Activated gamma-delta T cell treated with anti-CD3 and anti-CD28 coated beads, Interleukin-2, amount 50 U/mL, for 16 hours (primary cell): ENCODE measurements at places on chromosomes 16 and 17.

DNA sequence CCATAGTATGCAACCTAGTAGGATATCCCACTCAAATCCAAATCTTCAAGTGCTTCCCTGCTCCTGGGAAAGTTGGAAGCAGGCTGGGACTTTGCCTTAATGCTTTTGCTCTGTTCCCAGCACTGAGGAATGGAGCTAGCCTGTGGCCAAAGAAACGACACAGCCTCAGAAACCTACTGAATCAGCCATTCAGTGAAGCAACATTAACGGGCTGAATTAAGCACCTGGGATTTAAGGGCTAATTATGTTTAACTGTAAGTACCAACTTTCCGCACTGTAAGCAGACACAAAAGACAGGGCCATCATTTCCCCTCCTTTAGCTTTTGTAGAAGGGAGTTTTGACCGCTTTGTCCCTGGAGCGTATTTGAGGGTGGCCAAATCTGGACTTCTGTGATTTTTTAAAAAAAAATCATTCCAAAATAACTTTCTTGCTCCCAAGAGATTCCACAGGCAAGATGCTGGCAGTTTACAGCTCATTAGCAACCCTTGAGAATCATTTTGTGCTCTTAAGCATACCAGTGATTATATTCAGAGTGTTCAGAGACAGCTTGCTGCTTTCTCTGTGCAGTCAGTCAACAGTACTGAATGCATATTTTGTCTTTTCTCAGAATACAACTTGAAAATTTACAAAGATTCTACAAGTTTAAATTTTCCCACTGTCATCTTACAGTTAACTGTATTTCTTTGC, 17.6 kb upstream of the NOL11 start:
- DNase-seq, result no peak

GRCh38 chr17:19359856-19360255, 2.7 kb downstream of the B9D1 start:
- DNase-seq, result no peak

DNA sequence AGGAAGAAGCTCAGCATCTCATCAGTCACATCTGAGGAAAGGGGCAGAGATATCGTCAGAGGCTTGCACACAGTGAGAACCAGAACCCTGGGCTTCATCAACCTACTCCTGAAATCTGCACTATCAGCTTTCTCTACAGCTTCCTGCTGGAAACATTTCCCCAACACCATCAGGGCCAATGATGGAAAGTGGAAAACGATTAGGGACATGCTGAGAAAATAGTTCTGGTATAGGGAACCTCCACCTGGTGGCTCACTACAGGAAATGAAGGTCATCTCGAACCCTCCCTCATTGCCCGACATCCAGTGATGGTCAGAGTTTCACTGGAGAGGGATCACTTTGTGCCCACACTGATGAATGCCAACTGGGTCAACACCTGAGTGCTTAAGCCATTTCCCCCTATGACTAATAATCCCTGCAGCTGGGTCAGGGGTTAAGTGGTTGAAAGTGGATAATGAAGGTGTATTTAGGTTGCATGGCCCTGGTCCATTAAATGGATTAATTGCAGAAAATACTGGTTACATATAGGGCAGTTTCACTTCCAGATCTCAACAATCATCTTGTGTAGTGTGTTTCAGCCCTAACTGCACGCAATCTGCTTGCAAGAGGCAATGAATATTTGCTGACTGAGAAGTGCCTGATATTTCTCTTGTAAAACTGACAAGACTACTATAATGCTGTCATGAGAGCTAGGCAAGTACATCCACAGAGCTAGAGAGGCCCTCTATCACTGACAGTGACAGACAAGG, 43.1 kb upstream of the GSG1L start:
- no peak for DNase-seq

- DNase-seq, result no peak
These were observed 200.3 kb upstream of the NOG start for GRCh38 chr17:56393156-56393555.

GRCh38 chr16:11535494-11535893, 51.2 kb downstream of the LITAF start:
- no peak for DNase-seq

DNA sequence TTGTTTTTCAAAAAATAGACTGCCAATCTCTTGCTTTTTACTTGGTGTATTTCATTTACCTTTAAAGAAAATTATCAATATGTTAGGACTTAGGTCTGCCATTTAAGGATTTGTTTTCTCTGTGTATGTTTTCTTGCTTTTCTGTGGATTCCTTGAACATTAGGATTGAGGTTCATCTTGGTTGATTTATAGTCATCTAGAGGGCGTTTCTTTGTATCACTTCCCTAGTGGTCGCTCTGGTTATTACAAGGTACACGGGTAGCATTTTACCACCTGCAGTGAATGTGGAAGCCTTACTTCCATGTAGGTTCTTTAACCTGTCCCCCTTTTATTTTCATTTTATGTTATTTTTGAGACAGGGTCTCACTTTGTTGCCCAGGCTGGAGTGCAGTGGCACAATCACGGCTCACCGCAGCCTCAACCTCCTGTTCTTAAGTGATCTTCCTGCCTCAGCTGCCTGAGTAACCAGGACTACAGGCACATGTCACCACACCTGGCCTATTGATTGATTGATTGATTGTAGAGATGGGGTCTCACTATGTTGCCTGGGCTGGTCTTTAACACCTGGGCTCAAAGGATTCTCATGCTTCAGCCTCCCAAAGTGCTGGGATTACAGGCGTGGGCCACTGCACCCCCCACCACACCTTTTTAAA, 35.2 kb upstream of the CBX4 start:
- no peak for DNase-seq

DNA sequence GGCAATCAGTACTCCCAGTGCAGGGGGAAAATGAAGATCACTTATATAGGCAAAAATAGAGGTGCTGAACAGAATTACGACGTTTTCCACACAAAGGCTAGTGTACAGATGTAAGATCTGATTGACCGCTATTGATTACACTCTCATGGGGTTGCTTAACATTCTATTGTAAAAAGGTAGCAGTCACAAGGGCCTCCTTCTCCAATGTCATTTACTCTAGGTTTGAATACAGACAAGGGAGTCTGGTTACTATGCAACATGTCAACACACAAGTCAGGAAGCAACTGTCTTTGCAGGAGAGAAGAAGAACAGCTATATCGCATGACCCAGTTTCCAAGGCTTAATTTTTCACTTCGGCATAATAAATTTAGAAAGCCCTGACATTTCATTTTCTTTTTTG, 7.9 kb downstream of the KRT37 start:
- no peak for DNase-seq

GRCh38 chr17:16121915-16122314, 93.4 kb downstream of the NCOR1 start:
- no peak for DNase-seq

- DNase-seq, result no peak
These were observed 152.5 kb downstream of the VPS53 start for GRCh38 chr17:562174-562573.

GRCh38 chr17:44095647-44096496, 25.3 kb downstream of the G6PC3 start:
- no peak for DNase-seq

GRCh38 chr16:83162791-83163190, 536.0 kb downstream of the CDH13 start:
- no peak for DNase-seq

GRCh38 chr16:82033683-82034300, 1.3 kb upstream of the HSD17B2 start:
- no peak for DNase-seq

- DNase-seq, result no peak
These were observed 61.5 kb upstream of the B4GALNT2 start for GRCh38 chr17:49071106-49071505.

GRCh38 chr17:71024969-71025368, 855.6 kb downstream of the KCNJ2 start:
- DNase-seq, result no peak

DNA sequence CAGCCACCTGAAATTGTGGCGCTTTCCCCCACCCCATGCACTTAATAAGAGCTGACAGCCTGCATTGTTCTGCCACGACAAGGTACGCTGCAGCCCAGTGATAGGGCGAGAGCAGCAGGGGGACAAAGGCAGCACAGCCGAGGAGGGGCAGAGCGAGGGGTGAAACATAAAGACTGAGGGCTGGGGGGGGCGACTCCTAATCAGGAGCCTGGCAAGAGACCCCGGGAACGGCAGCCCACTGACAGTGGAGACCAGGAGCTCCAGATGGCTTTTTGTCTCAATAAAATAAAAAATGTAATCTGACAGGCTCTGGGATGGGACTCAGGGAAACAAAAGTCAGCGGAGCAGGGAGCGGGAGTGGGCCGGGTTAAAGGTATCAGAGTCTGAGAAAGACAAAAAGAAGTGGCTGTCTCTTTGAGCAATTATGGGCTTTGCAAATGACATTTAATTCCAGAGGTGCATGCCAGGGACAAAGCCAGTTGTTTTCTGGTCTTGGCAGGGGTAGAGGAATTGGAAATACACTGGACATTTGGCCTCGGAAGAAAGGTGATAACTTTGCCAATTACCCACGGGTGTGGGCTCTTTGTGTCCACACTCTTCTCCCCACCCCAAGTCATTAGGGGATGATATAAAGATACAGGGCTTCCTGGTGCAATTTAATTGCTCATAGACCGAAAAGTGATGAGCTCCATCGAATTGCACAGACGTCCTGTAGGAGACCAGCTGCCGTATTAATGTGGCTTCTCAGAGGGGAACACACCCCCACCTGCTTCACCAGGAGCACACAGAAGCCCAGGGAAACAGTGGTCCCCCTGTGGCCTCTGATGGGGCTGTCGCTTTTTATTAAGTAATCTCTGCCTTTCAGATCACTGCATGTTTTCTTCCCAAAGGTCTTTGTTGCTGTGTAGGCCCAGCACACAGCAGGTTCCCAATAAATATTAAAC, 17.6 kb upstream of the CCDC182 start:
- DNase-seq, result no peak

DNA sequence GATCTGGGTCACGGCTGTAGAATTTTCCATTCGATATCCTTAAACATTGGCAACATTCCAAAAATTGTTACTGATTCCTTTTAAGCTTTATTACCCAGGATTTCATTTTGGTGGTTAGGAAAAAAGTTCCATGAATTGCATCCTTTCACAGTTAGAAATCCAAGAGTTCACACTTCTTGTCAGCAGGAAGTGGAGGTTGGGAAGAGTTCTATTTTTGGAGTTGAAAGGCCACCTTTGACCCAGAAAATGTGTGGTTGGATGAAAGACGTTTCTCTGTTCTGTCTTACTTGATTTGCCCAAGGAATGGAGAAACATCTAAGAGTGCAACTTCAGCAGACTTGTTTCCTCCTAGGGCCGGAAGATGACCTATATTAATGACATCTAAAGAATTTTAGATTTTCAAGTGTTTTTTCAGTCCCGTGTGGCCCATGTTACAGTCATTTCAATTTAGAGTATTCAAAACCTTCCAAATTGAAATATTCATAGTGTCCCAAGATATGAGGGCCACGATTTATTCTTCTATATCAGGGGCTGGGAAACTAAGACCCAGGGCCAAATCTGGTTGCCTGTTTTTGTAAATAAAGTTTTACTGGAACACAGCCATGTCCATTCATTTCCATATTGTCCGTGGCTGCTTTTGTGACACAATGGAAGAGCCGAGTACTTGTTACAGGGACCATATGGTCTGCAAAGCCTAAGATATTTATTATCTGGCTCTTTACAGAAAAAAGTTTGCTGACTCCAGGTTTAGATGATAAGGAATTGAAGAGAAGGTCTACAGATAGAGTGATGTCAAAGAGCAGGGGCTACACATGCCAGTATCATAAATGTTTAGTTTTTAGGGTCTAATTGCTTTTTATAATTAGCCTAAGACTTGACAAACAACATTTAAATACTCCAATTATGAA, 50.2 kb downstream of the CDK5R1 start:
- no peak for DNase-seq

- DNase-seq, result no peak
These were observed 21.4 kb downstream of the TTLL6 start for GRCh38 chr17:48795444-48796162.

- DNase-seq, result no peak
These were observed 34.9 kb downstream of the WSCD1 start for GRCh38 chr17:6104956-6105648.

- no peak for DNase-seq
These were observed 143.1 kb downstream of the GSG1L start for GRCh38 chr16:27920391-27920891.

DNA sequence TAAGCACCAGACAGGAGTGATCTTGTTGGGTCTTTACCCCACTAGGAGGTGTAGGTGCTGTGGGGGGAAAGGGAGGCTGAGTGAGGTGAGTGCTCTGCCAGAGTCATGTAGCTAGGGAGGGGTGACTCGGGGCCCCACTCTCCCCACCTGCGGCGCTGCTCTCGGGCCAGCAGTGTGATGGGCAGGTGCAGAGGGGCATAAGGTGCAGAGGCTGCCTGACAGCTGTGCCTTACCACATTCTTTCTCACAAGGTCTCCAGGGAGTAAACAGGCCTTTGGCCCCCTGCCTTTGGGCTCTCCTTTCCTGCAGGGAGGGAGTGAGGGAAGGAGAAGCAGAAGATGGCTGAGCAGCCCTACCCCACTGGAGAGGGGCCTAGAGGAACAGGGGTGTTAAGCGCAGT, 4.5 kb upstream of the CNP start:
- no peak for DNase-seq

DNA sequence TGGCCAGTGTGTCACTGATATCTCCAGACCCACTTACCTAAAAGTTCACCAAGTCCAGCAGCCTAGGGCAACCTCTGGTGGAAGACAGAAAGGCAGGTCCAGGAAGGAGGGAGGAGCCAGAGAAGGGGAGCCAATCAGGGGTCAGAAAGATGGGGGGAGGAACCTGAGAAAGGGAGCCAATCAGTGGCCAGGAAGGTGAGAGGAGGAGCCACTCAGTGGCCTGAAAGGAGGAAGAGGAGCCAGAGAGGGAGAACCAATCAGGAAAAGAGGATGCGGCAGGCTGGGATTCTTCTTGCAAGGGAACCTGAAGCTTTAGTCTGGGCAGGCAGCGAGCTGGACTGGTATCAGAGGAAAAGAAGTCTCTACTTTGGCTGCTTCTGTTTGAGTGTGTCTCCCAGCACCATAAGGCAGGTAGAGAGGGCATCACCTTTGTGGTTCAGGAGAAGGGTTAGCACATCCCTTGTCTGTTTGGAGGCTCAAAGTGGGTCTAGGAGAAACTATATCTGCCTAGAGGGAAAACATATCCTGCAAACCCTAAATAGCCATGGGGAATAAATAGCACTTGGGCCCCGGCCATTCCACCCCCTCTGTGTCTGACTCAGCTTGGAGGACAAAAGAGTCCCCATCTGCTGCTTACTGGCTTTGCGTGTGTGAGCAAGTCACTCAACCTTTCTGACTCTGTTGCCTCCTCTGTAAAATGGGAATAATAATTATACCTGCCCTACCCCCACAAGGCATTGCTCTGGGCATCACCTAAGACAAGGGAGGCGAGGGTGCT, 43.4 kb upstream of the CRHR1 start:
- DNase-seq, result no peak

DNA sequence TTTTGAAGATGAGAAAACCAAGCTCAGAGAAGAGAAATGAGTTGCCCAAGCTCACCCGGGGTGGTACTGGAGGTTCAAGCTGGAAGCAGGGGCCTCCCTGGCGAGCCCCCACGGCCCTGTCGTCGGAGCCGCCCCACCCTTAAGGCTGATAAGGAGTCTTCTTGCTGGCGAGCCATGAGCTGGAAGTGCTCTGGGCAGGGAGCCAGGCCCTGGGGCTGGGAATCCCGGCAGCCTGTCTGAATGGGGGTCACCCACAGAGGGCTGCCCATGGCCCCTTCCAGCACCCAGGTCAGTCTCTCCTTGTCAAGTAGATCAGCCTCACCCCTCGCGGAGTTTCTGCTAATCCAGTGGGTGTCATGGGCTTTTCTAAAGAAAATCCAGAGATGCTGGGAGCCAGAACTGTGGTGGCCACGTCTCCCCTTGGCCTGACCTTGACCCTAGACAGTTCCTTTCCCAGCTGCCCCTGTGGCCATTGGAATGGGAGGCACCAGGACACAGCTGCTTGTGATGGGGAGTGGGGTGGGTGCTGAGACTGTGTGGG, 1.2 kb upstream of the P2RX1 start:
- no peak for DNase-seq
